ENCODE measurements at places on chromosomes 16 and 17.

- DNase-seq = no peak
Measured at GRCh38 chr17:79420318-79421243, 190.3 kb downstream of the RBFOX3 start.

DNA sequence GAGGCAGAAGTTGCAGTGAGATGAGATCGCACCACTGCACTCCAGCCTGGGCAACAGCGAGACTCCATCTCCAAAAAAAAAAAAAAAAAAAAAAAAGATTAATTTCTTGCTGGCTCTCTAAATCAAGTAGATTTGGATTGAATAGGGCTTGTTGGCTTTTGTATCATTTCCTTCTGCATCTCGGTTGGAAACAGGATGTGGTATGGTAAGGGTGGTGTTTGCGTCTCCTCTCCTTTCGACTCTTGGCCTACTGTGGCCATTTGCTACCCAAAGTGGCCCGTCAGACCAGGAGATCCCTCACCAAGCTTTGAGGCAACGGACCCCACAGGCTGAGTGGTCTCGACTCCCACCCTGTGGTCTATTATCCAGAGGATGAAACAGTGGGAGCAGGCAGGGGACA lies 168.0 kb upstream of the IRX3 start:
- DNase-seq = no peak

DNA sequence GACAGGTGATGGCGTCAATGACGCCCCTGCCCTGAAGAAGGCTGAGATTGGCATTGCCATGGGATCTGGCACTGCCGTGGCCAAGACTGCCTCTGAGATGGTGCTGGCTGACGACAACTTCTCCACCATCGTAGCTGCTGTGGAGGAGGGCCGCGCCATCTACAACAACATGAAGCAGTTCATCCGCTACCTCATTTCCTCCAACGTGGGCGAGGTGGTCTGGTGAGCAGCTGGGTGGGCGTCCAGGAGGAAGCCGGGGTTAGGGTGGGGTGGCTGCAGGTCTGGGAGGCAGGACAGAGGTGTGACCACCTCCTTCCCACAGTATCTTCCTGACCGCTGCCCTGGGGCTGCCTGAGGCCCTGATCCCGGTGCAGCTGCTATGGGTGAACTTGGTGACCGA lies 23.2 kb downstream of the RABEP2 start:
- DNase-seq = no peak

DNA sequence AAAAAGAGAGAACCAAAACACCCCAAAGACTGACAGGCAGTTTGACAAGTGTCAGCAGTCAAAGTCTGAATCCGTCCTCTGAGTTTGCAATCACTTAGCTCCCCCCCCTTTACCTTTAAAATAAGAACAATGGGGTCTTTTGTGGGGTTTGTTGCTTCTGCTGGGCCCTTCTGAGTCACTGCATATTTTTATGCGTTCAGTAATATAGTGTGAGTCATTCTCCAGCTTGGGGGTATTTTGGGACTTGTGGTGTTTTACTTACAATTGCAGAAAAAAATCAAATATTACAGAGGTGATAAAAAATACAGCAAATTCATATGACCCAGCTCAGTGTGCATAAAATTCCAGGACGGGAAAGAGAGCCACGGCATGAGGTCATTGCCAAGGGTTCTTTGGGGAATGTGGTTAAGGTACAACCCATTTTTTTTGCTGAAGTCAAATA lies 120.1 kb downstream of the CYLD start:
- peak; percentile 14 for DNase-seq

DNA sequence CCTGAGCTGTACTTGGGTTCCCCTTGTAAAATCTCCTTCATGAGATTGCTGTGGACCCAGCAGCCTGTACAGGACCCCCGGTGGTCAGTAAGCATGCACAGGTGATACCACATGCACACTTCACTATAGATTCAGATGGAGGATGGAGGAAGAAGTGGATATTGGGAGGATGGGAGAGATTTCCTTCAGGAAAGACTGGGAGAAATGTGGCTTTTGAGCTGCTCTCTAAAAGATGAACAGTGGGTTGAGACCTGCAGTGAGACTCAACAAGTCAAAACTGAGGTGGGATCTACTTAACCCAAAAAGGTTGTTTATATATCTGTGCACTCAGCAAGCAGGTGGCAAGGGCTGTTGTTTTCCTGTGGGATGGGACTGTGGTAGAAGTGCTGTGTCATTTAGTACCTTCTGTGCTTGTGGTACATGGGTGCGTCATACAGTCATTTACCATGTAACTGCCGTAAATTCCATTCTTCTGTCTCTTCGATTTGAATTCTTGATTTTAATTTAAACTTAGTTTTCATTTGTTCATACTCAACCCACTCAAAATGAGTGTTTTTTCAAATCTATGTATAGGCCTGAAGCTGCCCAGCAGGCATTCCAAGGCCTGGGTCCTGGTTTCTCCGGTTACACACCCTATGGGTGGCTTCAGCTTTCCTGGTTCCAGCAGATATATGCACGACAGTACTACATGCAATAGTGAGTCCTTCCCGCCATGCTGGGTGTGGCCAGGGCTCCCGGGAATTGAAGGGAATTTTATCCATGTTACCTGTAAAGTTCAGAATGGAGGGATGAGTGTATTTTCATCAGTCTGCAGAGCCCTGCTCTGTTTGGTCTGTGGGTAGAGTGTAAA lies 6.9 kb downstream of the HERPUD1 start:
- DNase-seq = no peak

GRCh38 chr17:67025216-67025792 lies 19.1 kb upstream of the CACNG1 start:
- no peak for DNase-seq

- DNase-seq = no peak
Measured at GRCh38 chr16:78903237-78903636, 697.3 kb downstream of the MAF start.

GRCh38 chr17:7479213-7480088 lies at the start of gene ZBTB4:
TSS of gene ZBTB4 (minus strand) at chr17:7479631. CDS start at chr17:7466801, 12,830 bp downstream.
- no peak for DNase-seq

- no peak for DNase-seq
Measured at GRCh38 chr16:22402191-22402590, 27.8 kb upstream of the CDR2 start.

DNA sequence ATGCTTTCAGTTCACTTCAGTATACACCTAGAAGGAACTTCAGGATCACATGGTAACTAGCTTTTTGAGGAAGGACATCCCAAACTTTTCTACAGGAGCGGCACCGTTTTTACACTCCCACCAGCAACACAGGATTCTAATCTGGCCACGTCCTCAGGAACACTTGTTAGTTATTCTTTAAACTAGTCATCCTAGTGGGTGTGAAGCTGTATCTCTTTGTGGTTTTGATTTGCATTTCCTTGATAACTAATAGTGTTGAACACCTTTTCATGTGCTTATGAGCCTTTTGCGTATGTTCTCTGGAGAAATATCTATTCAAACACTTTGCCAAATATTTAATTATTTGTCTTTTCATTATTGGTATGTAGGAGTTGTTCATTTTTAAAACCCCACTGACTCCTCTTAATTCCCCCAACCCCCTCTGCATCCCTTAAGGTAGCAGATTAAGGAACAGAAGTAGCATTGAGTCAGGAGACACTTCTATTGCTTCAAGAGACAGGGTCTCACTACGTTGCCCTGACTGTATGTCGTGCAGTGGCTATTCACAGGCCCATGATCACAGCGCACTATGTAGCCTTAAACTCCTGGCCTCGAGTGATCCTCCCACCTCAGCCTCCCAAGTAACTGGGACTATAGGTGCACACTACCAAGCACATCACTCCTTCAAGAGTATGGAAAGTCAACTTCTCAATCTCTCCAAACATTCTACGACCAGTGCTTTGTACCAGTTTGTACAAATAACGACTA lies 25.4 kb downstream of the YWHAE start:
- no peak for DNase-seq

- no peak for DNase-seq
Measured at GRCh38 chr16:15739950-15740349, 89.9 kb downstream of the NDE1 start.
